ENCODE measurements at places on chromosomes 2 and 18. TPM values are rescaled to one million over a fixed set of nuclear protein-coding genes. Genes with fewer than 3 reads are reported as not detected.

The CACNB4 gene
- total RNA-seq: under 0.01 TPM

DNA sequence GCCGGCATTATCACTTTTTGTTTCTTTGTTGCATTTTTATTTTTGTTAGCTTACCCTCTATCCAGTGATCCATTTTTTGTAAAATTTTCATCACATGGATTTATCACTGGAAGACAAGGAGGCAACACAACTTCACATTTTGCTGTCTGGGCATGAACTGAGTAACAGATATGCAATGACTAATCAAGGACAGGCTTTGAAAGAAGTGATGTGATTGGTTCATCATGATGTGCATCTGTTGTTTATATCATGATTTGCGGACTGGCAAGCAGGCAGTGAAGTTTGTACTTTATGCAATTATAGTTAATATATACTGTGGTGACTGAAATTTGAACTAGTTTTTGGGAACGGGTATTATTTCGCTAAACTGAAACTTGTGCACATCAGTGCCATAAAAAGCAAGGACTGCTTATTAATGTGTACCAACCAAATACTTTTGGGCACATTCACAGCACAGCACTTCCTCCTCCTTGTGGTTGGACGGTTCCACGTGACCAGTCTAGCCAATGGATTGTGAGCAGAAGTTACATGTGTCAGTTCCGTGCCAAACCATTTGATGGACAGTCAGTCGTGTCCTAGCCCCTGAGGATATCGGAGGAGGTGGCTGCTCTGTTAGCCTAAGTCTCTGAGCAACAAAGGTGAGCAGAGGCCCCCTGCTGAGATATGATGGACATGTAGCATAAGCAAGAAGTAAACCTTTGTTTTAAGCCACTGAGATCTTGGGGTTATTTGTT is 201.4 kb upstream of the SIX2 start:
- DNase-seq: no peak

DNA sequence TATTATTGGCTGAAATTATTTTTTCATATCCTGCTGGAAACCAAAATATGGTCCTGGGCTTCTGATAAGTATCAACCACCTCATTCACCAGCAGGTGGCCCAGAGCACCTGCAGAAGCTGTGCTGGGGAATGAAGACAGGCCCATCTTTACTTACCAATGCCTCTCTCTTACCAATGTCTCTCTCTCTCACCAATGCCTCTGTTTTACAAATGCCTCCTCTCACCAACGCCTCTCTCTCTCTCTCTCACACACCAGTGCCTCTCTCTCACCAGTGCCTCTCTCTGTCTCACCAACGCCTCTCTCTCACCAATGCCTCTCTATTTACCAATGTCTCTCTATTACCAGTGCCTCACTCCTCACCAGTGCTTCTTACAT is 2.3 kb upstream of the MAL start:
- DNase-seq: no peak

The PRKAG3 gene
- total RNA-seq: not detected

GRCh38 chr2:109247812-109248211 is 118.8 kb downstream of the SH3RF3 start:
- DNase-seq: peak; percentile 49

The EHD3 gene
- total RNA-seq: 4.0 TPM

DNA sequence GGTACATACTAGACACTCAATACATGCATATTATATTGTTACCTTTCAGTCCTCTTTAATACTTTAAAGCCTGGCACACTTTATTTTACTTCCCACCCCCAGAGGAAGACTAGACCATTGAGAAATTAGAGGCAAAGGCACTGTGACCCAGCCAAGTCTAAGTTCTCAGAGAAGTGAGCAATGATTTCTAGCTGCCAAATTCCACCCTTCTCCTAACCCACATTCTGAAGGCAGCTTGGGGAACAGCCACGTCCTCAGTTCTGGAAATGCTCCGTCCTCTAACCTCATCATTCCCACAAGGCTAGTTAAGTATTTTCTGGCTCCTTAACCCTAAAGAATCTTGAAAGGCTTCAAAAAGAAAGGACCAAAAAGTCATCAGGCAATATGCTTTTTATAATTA is 86.6 kb downstream of the COL5A2 start:
- DNase-seq: no peak

- DNase-seq: no peak
Observed at GRCh38 chr2:18918280-18918679, 328.9 kb upstream of the NT5C1B start.

- DNase-seq: no peak
Observed at GRCh38 chr2:109320195-109320922, 191.4 kb downstream of the SH3RF3 start.
